ENCODE measurements at places on chromosomes 2 and 18. TPM values are rescaled to one million over a fixed set of nuclear protein-coding genes. Genes with fewer than 3 reads are reported as not detected.

The BCL2L11 gene
- total RNA-seq: 4.8 TPM

The RPRM gene
- not detected for total RNA-seq

The ELOA2 gene
- not detected for total RNA-seq

The PARD6G gene
- 6.1 TPM for total RNA-seq

The CYP26B1 gene
- total RNA-seq: not detected

The NMUR1 gene
- total RNA-seq: 1.0 TPM

DNA sequence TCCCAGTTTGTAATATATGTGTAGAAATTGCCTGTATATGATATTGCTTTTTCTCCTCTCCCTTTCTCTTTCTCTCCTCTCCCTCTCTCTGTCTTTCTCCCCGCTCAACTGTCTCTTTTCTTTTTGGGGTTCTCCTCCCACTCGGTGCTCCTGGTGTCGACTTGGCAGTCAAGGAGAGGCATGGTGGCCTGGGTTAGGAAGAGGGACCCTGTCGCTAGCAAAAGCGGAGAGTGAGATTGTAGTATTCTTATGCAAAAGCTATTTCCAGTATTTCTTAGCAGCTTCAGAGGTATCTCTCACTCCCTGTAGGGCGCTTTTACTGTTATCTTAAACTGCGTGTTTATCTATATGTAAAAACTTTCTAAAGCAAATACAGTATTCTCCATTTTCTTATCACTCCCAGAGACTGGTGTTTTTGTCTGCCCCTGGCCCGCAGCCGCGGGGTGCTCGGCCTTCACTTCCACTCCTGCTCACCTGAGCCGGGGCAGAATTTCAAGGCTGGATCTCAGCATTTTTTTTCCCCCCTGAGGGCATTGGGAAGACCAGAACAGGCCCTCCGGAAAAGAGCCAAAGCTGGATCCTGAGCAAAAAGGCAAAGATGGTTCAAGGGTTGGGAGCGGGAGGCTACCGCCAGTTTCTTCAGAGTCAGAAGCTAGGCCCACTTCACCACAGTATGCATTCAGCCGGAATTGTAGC is 4.3 kb downstream of the SIX3 start:
- no peak for DNase-seq

- no peak for DNase-seq
Measured at GRCh38 chr2:189641002-189641401, 20.3 kb upstream of the ASNSD1 start.

GRCh38 chr2:127174136-127174535 is 46.0 kb downstream of the CYP27C1 start:
- no peak for DNase-seq

- DNase-seq: no peak
Measured at GRCh38 chr2:209383212-209383611, 40.6 kb upstream of the MAP2 start.

- no peak for DNase-seq
Measured at GRCh38 chr2:86254576-86255538, 55.6 kb downstream of the MRPL35 start.

DNA sequence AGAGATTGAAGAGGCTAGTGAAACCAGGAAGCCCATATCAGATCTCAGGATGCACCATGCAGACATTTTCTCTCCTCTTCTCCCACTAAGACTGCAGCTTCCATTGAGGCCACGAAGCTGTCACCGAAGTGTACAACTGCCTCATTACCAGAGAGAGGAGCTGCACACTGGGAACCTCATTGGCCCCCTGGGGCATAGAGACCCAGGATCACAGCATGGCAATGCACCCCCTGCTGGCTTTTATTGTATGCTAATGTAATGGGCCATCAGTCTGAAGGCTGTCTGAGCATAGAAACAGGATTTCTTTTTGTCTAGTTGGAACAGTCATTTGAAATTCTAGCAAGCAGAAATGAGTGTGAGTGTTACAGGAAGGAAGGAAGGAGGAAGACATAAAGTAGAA is 861.6 kb upstream of the CELF4 start:
- DNase-seq: no peak

GRCh38 chr18:60197671-60198462 is 174.7 kb downstream of the MC4R start:
- DNase-seq: no peak

DNA sequence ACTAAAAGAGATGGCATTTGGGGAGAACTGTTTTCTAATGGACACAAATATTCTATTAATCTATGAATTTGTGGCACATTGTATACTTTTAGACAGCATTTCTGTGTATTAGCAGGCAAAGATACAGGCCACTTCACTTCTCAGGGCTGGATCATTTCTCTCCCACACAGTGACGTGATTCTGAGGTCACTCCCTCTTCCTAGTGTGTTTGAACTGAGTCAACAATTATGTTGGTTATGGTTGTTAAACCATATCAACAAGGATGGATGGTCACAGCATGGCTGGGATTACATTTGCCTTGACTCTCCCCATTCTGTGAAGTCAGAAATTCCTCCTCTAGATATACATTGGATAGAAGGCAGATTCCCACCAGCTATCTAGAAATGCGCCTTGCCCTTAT is 11.6 kb downstream of the NOSTRIN start:
- no peak for DNase-seq

DNA sequence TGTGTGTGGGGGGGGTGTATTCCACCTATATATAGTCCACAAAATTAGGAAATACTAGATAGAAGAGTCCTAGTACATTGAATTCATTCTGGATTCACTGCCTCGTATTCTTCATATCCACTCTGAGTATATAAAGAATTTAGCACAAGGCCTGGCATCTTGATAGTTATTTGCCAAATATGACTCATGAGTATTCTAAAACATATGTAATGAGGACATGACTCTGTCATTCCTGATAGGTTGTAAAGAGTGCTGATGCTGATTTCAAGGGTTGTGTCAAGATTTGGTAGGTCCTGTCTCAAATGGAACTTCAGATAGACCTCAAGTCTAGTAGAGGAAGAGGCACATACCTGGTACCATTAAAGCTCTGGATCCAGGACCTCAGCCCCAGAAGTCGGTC is 173.4 kb upstream of the BOD1L2 start:
- no peak for DNase-seq

DNA sequence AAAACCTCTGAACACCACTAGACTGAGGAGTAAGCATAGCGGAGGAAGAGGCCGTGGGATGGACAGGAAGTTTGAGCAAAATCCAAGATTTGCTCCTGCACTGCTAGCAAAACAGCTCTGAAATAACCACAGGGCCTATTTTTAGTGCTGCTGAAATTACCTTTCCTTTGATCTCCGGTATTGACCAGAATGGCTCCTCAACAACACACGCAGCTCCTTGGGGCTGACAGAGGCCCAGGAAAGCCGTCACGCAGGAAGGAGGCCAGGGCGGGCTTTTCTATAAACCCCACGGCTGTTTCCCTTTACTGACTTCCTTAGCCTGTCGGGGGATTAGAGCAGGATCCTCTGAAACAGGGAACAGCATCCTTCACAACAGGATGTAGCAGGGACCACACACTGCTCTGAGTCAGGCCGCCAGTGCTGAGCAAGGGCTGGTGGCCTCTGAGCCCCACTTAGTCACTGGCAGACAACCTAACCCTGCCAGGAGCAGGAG is 80.8 kb upstream of the LCLAT1 start:
- DNase-seq: peak; percentile 91

GRCh38 chr18:34562252-34562870 is 147.7 kb upstream of the DTNA start:
- DNase-seq: no peak

GRCh38 chr2:27701676-27702075 is 38.0 kb downstream of the SLC4A1AP start:
- DNase-seq: no peak

DNA sequence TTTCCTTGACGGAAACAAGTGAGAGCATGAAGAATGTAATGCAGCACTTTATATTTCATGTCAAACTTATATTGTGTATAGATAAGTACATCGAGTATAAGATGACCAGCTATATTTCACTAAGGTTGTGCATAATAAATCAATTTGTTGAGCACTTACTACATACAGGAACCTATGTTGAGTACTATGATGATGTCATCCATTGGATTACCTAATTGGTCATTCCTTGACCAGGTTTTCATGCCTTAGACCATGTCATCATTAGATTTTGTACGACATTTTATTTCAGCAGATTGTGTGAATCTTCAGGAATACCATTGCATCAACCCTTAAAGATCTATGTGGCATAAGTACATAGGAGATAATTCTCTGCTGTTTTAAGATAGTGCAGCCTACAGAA is 119.7 kb downstream of the CPS1 start:
- DNase-seq: no peak

- no peak for DNase-seq
Measured at GRCh38 chr18:60649107-60649506, 276.5 kb upstream of the MC4R start.

GRCh38 chr2:204726831-204727230 is 181.6 kb downstream of the PARD3B start:
- no peak for DNase-seq

GRCh38 chr18:2223849-2224248 is 347.5 kb downstream of the METTL4 start:
- DNase-seq: no peak

All from SJSA1 (cell line).